ENCODE measurements at places on chromosomes 11 and 22.

DNA sequence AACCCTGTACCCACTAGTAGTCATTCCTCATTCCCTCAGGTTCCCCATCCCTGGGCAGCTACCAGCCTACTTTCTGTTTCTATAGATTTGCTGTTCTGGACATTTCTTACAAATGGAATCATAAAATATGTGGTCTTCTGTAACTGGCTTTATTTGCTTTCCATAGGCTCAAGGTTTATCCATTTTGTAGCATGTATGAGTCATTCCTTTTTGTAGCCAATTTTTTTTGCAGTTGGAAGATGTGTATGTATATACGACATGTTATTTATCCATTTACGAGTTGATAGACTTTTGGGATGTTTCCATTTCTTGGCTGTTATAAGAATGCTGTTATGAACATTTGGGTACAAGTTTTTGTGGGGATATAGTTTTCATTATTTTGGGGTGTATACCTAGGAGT is 130.6 kb downstream of the WNT11 start:
- DNase-seq = no peak

DNA sequence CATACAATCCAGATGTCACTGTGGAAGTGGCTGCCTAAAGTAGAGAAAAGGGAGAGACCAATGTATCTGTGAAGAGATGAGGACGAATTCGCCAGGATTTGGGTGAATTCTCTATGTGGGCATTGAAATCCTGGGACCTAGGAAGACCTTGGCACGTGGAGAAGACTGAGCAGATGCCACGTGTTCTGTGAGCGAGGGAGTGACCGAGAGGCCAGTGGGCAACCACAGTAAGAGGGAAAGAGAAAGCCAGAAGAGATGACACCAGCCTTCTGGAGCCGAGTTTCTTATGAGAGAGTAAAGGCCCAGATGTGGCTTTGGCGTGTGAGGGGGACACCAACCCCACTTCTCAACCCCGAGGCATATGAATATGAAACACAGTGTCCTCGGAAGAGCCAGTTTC is 228.1 kb downstream of the BUD13 start:
- DNase-seq = no peak

- no peak for DNase-seq
Measured at GRCh38 chr22:40966726-40967085, 15.5 kb downstream of the RBX1 start.

- no peak for DNase-seq
Measured at GRCh38 chr11:112693781-112694180, 267.4 kb upstream of the NCAM1 start.

DNA sequence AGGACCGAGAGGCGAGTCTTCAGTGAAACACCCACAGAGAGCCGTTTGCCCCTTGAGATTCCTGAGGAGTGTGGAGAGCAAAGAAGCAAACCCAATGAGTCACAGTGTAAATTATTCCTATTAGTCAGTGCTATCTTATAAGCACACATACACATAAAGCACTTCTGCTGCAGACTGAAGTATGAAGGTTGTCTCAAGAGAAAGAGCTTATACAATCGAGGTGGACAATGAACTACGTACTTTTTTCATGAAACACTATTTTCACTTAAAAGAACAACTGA is 37.3 kb downstream of the GALNT18 start:
- peak; percentile 82 for DNase-seq

- no peak for DNase-seq
Measured at GRCh38 chr11:119758291-119758690, 29.3 kb upstream of the NECTIN1 start.

DNA sequence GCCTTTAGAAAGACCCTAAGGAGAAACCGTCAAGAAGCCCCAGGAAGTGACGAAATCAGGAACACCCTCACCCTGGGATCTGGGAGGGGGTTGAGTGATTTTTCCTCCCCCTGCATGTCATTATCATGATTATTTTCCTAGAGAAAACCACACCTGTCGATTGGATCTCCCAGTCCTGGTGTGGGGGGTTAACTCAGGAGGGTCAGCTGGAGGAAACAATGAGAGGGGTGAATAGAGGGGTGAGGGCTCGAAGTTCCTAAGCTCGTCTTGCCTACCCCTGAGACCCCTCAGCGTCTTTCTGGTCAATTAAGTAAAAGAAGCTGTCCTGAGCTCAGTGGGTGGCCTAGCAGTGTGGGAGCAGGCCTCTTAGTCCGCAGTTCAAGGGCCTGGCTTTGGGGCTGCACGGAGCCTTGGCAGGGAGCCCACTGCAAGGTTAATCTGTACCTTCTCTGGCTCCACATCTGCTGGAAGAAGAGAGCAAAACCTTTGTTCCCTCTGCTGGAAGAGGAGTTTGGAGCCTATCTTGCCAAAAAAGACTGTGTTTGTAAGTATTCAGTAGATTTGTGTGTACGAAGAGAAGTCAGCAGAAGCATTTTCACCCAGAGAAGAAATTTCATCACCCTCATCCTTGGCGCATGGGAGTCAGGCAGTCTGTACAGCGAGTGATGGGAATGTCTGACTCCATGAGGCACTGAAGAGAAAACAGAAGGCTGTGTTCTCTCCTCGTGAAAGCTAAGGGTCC is 34.2 kb upstream of the FTH1 start:
- DNase-seq = no peak

DNA sequence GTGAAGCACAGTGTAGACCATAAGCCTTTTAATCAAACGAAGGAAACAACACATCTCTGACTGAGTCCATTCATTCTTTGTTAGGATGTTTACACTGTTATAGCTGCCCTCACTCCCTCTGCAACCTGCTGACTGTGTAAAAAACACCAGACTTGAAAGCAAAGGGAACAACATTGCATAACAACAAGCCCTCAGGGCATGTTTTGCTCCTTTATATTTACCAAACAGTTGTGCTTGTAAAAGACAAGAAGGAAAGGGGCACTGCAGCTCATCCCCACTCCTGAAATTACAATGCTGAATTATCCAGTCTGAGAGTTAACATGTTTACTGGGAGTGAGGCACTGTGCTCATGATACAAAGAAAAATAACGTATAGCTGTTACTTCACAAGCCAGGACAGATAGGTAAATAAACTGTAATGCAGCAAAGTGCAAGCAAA is 46.4 kb downstream of the RAB30 start:
- DNase-seq = no peak

DNA sequence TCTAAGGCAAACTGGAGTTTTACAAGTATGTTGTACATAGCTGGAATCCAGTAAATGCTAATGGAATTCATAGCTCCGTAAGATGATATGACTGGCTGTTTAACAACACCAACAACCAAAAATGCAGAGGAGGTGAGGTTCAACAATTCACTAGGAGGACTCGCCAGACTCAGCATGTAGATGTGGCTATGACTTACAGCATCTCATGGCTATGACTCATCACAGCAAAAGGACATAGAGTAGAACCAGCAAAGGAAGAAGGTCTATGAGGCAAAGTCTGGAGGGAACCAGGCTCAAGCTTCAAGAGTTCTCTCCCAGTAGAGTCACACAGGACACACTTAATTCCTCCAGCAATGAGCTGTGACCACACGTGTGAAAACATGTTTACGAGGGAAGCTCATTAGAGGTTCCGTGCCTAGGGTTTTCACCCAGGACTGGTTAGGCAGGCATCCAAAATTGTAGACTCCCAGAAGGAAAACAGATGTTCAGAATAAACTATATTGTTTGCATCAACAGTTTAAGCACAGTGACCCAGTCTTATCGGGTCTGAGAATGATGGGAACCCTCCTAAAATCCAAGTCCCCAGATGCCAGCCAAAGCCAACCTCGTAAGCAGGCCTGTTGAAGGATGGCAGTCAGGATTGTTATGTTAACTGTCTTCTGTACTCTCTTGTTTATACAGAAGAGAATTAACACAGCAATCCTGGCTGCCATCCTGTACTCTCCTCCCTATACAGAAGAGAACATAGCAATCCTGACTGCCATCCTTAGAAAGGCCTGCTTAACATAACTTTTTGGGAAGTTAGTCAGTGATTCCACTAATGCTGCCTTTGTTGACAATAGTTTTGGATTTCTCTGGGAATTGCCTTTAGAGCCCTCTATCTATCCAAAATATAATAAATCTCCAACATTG is 116.6 kb downstream of the LARGE1 start:
- DNase-seq = no peak

GRCh38 chr22:50186181-50186714 is 535 bp downstream of the TRABD start:
- DNase-seq = no peak

GRCh38 chr11:65637794-65638419 is at the start of gene SIPA1:
Gene SIPA1, plus strand, starts transcription at chr11:65638101. Its CDS starts 2,821 bp downstream, at chr11:65640922.
- DNase-seq = peak; percentile 60

DNA sequence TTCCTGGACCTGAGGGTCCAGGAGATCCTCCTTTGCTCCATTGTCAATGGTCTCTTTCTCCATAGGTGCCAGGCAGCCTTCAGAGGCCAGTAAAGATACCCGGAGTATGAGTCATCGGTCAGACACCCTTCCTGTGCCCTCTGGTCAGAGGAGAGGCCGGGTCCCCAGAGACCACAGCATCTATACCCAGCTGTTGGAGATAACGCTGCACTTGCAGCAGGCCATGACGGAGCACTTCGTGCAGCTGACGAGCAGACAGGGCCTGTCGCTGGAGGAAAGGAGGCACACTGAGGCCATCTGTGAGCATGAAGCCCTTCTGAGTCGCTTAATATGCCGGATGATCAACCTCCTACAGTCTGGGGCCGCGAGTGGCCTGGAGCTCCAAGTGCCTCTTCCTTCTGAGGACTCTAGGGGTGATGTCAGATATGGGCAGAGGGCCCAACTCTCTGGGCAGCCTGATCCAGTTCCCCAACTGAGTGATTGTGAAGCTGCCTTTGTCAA is at the start of gene ACCSL:
Gene ACCSL (plus strand): TSS at position 51 of the 501 bp plus-strand sequence. CDS start 56 bp downstream, at position 107.
- no peak for DNase-seq

GRCh38 chr11:71931245-71931602 is 2.4 kb downstream of the RNF121 start:
- no peak for DNase-seq

DNA sequence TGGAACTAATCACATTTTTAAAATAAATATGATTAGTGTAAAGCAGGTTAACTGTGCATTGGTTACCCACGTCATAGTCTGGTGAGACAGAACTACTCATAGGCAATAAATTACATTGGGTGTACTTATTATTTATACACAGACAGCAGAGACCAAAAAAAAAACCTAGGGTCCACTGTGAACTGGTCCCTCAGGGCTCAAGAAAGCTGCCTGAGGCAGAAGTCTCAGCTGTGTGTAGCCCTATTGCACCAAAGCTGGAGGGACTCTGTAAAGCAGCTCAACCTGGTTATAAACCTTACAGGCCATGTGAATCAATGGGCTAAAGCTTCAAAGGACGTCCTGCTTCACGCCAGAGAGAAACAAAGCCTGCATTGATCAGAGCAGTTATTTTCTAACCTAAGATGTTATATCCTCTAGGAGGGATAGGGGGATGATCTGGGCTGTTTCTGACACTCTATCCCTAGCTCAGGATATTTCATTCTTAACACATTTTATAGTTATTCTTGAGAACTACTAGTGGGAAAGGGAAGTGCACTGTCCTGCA is 432.2 kb upstream of the ANO3 start:
- DNase-seq = no peak

DNA sequence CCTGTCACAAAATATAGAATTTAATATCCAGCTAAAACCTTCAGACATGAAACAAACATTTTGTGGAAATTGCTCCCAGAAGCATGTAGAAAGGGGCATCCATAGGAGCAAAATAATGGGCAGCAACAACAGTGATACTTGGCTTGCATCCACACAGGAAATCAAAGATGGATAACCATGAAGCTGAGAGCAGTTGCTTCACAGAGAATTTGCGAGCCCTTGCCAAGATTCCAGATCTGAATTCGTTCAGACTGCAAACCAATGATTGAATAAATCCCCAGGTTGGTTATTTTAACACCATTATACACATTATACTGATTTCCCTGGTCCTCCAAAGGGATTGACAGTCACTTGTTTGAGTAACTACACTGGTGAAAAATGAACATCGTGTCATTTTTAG is 15.6 kb upstream of the OR51L1 start:
- no peak for DNase-seq

DNA sequence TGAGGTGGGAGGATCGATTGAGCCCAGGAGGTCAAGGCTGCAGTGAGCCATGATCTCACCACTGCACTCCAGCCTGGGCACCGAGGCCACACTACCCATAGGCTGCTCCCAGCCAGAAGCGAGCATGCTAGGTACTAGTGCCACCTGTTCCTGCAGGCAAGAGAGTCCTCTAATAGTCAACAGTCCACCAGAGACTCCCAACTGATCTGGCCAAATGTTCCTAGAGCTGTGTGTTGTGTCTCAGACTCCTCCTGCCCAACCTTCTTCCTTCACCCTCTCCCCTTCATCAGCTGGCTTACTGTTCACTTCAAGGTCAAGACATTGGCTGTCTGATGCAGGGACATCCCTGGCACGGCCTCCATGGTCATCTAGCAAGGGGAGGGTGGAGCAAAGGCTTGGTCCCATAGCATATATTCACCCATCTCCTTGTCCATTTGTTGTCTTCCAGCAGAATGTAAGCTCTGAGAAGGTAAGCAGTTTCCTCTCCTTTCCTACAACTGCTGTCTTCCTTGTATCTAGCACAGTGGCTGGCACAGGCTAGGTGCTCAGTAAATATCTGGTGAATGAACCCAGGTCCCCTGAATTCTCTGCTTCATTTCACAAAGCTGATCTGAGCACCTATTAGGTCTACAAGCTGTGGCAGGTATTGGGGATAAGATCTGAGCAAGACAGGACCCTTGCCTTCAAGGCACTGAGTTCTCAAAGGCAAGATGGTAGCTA is 126.2 kb upstream of the SERPIND1 start:
- no peak for DNase-seq

DNA sequence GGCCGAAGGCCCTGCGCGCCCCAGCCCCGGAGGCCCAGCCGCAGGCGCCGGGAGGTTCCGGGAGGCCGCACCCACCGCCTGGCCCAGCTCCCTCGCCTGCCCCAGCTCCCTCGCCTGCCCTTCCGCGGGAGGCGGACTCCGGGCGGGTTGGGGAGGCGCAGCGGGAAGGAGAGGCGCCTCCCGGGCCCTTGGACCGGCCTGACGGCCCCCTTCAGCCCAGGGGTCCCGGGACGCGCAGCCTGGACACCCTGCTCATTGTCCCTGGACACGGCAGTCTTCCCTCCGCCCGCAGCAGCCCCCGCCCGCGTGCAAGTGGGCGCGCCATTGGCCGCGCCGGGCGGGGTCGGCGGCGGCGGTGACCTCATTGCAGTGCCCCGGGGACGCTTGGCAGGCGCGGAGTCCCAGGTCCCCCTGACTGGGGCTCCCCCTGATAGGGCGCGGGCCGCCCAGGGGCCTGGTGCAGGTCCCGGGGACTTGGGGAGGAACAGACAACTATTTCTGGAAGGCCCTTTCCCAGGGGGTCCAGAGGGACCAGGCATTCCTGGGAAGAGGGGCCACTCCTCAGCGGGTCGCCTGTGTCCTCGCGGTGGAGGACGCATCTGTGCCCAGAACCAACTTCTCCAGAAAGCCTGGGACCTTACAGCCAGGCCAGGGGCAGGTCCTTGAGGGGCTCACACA is 501 bp downstream of the CD151 start:
- no peak for DNase-seq

GRCh38 chr22:20089226-20089976 is 9.4 kb downstream of the DGCR8 start:
- DNase-seq = no peak

- no peak for DNase-seq
Measured at GRCh38 chr11:75931124-75931523, 116.1 kb downstream of the UVRAG start.
